Esophagus muscularis mucosa (tissue), 4 donors: ENCODE measurements at places on chromosomes 4 and X.

GRCh38 chr4:89837385-89837992, 528 bp upstream of the SNCA start:
- DNase-seq = no peak

- DNase-seq = no peak
These were observed 253.3 kb downstream of the EVC2 start for GRCh38 chr4:5455003-5455585.

- no peak for DNase-seq
These were observed 387.5 kb upstream of the GRID2 start for GRCh38 chr4:91916219-91916618.

DNA sequence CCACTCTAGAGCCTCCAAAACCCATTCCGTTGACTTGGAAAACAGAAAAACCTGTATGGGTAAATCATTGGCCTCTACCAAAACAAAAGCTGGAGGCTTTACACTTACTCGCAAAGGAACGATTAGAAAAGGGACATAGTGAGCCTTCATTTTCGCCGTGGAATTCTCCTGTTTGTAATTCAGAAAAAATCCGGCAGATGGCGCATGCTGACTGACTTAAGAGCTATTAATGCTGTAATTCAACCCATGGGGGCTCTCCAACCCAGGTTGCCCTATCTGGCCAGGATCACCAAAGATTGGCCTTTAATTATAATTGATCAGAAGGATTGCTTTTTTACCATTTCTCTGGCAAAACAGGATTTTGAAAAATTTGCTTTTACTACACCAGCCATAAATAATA, 60.8 kb downstream of the ZNF732 start:
- DNase-seq = no peak

- DNase-seq = no peak
These were observed 30.7 kb downstream of the SRPX2 start for GRCh38 chrX:100674705-100675104.
